ENCODE measurements at places on chromosomes 7 and 10. TPM values are rescaled to one million over a fixed set of nuclear protein-coding genes. Genes with fewer than 3 reads are reported as not detected.

The AP3M1 gene
- total RNA-seq, result 43.3 TPM

The UPP1 gene
- total RNA-seq, result 20.4 TPM

The SP8 gene
- not detected for total RNA-seq

The CPN1 gene
- not detected for total RNA-seq

The CALML5 gene
- total RNA-seq, result not detected

The PHYH gene
- total RNA-seq, result 10.0 TPM

The HK1 gene
- total RNA-seq, result 211 TPM

The JAKMIP3 gene
- total RNA-seq, result under 0.01 TPM

The COL1A2 gene
- 2,752 TPM for total RNA-seq
